ENCODE measurements at places on chromosomes 2 and 18. TPM values are rescaled to one million over a fixed set of nuclear protein-coding genes. Genes with fewer than 3 reads are reported as not detected.

Gene ELOA2
- not detected for total RNA-seq

Gene CCDC74B
- total RNA-seq = 16.1 TPM

Gene POLE4
- 31.9 TPM for total RNA-seq

Gene M1AP
- total RNA-seq = 3.4 TPM

Gene PAX3
- 0.29 TPM for total RNA-seq

Gene TCF4
- total RNA-seq = 79.6 TPM

DNA sequence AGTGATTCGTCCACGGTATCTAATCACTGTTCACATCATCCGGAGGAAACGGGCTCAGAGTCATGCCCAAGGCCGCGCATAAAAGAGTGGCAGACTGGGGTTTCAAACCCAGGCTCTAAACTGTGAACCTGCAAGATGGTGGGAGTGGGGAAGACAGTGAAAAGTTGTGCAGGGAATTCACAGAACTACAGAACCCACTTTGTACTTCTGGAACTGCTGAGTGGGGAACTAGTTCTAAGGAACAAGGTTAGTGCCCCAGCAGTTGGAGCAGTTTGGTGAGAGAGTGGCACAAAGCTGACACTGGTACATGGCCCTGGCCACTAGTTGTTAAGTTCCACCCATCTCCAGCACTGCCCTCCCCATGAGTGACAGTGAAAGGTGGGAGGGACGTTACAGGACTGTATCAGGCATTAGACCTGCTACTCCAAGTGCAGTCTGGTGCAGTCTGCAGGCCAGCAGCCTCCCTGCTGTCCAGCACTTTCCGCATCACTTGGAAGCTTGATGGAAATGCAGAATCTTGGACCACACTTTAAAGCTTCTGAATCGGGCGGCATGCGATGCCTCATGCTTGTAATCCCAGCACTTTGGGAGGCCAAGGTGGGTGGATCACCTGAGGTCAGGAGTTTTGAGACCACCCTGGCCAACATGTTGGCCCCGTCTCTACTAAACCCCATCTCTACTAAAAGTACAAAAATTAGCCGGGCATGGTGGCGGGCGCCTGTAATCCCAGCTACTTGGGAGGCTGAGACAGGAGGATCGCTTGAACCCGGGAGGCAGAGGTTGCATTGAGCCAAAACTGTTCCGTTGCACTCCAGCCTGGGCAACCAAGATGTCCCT lies 47.3 kb downstream of the C2orf42 start:
- H3K4me1 ChIP-seq = peaks cover 5% of the 10 kb centered on the region
- peak overlapping the region; percentile 99 for H3K27ac ChIP-seq
- H3K4me3 ChIP-seq = peak overlapping the region; percentile 69
- DNase-seq = peak; percentile 70
- H3K36me3 ChIP-seq = no peaks in the 10 kb centered on the region
- no peaks in the 10 kb centered on the region for H3K27me3 ChIP-seq

- peak overlapping the region; percentile 69 for H3K27ac ChIP-seq
- DNase-seq = no peak
- H3K27me3 ChIP-seq = no peaks in the 10 kb centered on the region
- H3K36me3 ChIP-seq = no peaks in the 10 kb centered on the region
These were observed 145.1 kb upstream of the PID1 start for GRCh38 chr2:229416116-229416694.

GRCh38 chr2:99850084-99850710 lies 292.2 kb downstream of the AFF3 start:
- no peaks in the 10 kb centered on the region for H3K36me3 ChIP-seq
- no peaks in the 10 kb centered on the region for H3K4me1 ChIP-seq
- no peak for DNase-seq
- no peak overlapping the region for H3K4me3 ChIP-seq
- no peak overlapping the region for H3K27ac ChIP-seq
- no peaks in the 10 kb centered on the region for H3K27me3 ChIP-seq

GRCh38 chr18:30527226-30527625 lies 515.3 kb downstream of the DSC3 start:
- no peaks in the 10 kb centered on the region for H3K36me3 ChIP-seq
- no peaks in the 10 kb centered on the region for H3K4me1 ChIP-seq
- no peak for DNase-seq
- no peak overlapping the region for H3K4me3 ChIP-seq

DNA sequence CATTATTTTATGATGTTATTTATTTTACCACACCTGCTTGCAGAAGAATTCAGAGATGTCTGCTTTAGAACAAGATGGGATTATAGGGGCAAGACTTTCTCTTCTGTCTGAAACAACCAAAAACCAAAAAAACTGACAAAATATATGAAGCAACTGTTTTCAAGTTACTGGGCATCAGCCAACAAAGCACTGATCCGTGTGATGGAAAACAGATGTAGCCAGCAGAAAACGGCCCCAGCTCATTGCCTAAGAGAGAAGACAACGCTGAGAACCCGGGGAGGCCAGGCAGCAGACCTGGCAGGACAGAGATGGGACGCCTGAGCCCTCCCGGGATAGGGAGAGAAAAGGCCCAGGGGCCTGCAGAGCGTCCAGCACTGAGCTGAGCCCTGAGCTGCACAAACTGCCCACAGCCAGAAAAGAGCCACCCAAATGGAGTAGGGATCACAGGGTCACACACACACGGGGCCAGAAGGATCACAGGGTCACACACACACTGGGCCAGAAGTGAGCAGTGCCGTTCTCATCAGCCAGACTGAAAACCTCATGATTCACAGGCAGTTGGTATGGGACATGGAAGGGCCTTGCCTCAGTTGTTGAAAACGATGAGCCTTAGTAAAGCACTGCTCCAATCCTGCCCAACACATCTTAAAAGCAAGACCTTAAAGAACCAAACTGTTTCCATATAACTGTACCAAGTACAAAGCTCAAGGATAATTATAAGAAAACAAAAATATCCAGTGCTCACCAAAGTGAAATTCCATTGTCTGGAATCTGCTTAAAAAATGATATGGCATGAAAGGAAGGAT lies 12.1 kb downstream of the PXDN start:
- DNase-seq = no peak
- peak overlapping the region; percentile 91 for H3K27ac ChIP-seq
- no peak overlapping the region for H3K4me3 ChIP-seq
- H3K4me1 ChIP-seq = peaks cover 6% of the 10 kb centered on the region
- H3K27me3 ChIP-seq = no peaks in the 10 kb centered on the region
- no peaks in the 10 kb centered on the region for H3K36me3 ChIP-seq

GRCh38 chr2:44894058-44894457 lies 47.4 kb upstream of the SIX3 start:
- H3K27me3 ChIP-seq = no peaks in the 10 kb centered on the region
- H3K4me1 ChIP-seq = no peaks in the 10 kb centered on the region
- no peak overlapping the region for H3K4me3 ChIP-seq
- H3K27ac ChIP-seq = no peak overlapping the region
- no peaks in the 10 kb centered on the region for H3K36me3 ChIP-seq

GRCh38 chr2:21330786-21331391 lies 207.1 kb downstream of the TDRD15 start:
- DNase-seq = no peak
- no peaks in the 10 kb centered on the region for H3K4me1 ChIP-seq
- H3K27ac ChIP-seq = no peak overlapping the region
- no peaks in the 10 kb centered on the region for H3K36me3 ChIP-seq
- no peak overlapping the region for H3K4me3 ChIP-seq

DNA sequence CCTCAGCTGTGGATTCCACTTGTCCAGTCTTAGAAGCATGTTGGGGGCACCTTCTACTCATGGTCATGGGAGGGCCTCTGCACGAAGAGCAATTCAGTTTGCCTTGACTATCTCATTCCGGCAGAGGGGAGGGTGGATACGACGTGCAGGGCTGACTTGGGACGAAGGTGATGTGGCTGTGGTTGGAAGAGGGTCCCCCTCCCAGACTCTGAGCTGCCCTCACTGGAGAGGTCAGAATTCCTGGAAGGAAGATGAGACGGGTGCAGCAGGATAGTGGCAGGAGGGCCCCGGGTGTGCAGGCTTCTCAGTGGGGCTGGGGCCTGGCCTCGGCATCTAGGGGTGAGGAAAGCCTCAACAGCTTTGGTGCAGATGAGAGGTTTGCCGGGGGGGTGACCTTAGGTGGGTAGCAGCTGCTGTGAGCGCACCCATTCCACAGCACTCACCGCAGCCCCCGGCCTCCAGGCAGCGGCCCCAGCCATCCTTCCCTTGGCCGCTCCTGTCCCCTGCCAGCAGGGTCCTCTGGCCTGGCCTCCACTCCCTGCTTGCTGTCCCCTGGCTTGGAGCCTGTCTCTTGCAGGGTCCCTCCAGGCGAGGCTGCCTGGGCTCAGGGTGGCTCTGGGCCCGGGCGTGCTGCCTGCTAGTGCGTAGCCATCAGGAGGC lies 3.2 kb downstream of the RNPEPL1 start:
- DNase-seq = no peak
- no peaks in the 10 kb centered on the region for H3K36me3 ChIP-seq
- H3K4me1 ChIP-seq = peaks cover 23% of the 10 kb centered on the region
- H3K27me3 ChIP-seq = no peaks in the 10 kb centered on the region
- H3K27ac ChIP-seq = no peak overlapping the region

GRCh38 chr2:63926815-63927214 lies 85.1 kb downstream of the UGP2 start:
- no peak overlapping the region for H3K27ac ChIP-seq
- no peaks in the 10 kb centered on the region for H3K27me3 ChIP-seq
- H3K36me3 ChIP-seq = no peaks in the 10 kb centered on the region
- H3K4me1 ChIP-seq = no peaks in the 10 kb centered on the region
- no peak for DNase-seq

- peaks cover 4% of the 10 kb centered on the region for H3K36me3 ChIP-seq
- no peaks in the 10 kb centered on the region for H3K4me1 ChIP-seq
- DNase-seq = no peak
- no peaks in the 10 kb centered on the region for H3K27me3 ChIP-seq
These were observed 19.4 kb downstream of the KANSL3 start for GRCh38 chr2:96618596-96619283.

GRCh38 chr2:103135679-103136078 lies 373.8 kb downstream of the TMEM182 start:
- H3K36me3 ChIP-seq = no peaks in the 10 kb centered on the region
- no peak overlapping the region for H3K27ac ChIP-seq
- no peaks in the 10 kb centered on the region for H3K27me3 ChIP-seq
- no peak overlapping the region for H3K4me3 ChIP-seq

DNA sequence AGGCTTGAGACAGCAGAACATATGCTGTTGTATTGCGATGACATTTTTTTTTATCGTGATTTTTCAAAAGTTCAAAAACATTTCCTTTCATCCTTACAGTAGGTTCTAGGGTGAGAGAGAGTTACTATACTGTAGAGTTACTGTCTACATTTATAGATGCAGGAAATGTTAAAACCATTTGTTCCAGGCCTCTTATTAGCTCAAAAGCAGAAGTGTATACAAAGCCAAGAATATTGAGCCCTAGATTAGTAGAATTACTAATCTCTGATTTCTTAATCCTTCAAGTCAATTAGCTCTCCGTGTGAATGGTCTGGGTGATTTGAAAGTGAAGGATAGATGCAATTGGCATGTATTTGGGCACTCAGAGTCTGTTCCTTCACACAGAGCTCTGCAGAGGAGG lies 73.1 kb downstream of the MAPRE2 start:
- no peak overlapping the region for H3K4me3 ChIP-seq
- H3K27ac ChIP-seq = no peak overlapping the region
- H3K27me3 ChIP-seq = no peaks in the 10 kb centered on the region
- no peaks in the 10 kb centered on the region for H3K4me1 ChIP-seq

- no peaks in the 10 kb centered on the region for H3K27me3 ChIP-seq
- no peak for DNase-seq
- H3K36me3 ChIP-seq = no peaks in the 10 kb centered on the region
- no peak overlapping the region for H3K4me3 ChIP-seq
- H3K27ac ChIP-seq = no peak overlapping the region
These were observed 252.1 kb downstream of the SLC8A1 start for GRCh38 chr2:40199771-40200170.

- H3K36me3 ChIP-seq = no peaks in the 10 kb centered on the region
- DNase-seq = no peak
- no peak overlapping the region for H3K4me3 ChIP-seq
- no peaks in the 10 kb centered on the region for H3K4me1 ChIP-seq
- H3K27ac ChIP-seq = no peak overlapping the region
- no peaks in the 10 kb centered on the region for H3K27me3 ChIP-seq
These were observed 203.6 kb upstream of the KYNU start for GRCh38 chr2:142673836-142674235.

DNA sequence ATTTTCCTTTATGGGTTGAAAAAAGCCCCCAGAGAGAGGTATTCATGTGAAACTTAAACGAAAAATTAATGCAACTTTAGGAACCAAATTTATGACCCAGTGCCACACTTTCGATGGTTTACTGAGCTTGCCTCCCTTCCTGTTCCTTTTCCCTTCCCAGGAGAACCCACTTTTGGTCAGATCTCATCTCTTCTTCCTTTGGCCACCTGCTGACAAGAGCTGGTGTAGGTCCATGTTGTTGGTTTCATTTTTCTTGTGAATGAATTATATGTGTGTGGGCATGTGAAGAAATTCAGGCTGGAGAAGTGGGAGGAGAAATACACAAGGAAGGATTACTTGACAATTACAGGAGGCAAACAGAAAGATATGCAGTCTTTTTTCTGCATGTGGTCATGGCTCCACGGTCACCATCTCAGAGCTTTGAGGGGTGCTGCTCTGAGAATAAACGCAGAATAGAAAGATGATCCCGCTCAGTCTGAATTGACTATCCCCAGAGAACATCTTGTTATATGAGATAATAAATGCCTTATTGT lies 111.3 kb upstream of the TCF4 start:
- no peak for DNase-seq
- no peak overlapping the region for H3K4me3 ChIP-seq
- no peaks in the 10 kb centered on the region for H3K4me1 ChIP-seq
- H3K27ac ChIP-seq = no peak overlapping the region
- H3K27me3 ChIP-seq = no peaks in the 10 kb centered on the region

GRCh38 chr2:190961918-190962487 lies 52.0 kb downstream of the STAT1 start:
- no peak for DNase-seq
- no peak overlapping the region for H3K27ac ChIP-seq
- H3K4me1 ChIP-seq = no peaks in the 10 kb centered on the region

- H3K27ac ChIP-seq = no peak overlapping the region
- no peak overlapping the region for H3K4me3 ChIP-seq
- H3K36me3 ChIP-seq = no peaks in the 10 kb centered on the region
These were observed 13.7 kb downstream of the HYCC2 start for GRCh38 chr2:201057715-201058248.

GRCh38 chr2:190469771-190470170 lies 61.6 kb downstream of the MFSD6 start:
- no peaks in the 10 kb centered on the region for H3K36me3 ChIP-seq
- H3K4me1 ChIP-seq = no peaks in the 10 kb centered on the region
- H3K27ac ChIP-seq = peak overlapping the region; percentile 89
- DNase-seq = peak; percentile 62

DNA sequence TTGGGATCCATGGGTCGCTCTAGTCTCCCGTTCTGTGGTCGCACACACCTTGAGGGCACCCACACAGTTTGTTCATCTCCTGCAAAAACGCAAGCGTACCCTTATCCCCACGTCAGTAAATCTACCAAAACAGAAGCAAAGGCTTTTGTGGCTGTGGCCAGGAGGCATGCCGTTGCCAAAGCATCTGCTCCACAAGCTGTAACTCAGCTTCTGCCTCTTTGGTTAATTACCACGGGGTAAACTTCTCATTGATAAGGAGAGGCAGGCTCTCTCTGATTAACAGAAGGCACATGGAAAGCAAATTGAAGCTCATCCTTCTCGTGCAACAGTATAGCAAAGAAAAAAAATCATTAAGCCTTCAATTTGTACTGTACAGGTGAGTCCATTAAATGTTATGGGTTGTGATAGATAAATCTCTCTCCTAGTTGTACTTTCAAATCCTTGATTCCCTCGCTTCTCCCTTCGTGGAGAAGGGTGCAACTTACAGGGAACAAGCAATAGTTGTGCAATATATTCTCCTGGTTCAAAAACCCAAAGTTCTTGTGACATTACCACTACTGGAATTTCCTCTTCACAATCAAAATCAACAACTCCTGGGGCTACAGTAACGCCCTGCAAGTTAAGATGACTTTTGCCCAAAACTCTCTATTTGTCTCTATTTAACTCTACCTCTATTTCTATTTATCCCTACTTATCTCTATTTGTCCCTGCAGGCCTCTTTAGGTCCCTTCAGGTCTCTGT lies 10.3 kb downstream of the PECR start:
- H3K27me3 ChIP-seq = no peaks in the 10 kb centered on the region
- no peak overlapping the region for H3K4me3 ChIP-seq
- no peak for DNase-seq
- H3K4me1 ChIP-seq = no peaks in the 10 kb centered on the region
